ENCODE measurements at places on chromosomes 12 and 14. TPM values are rescaled to one million over a fixed set of nuclear protein-coding genes. Genes with fewer than 3 reads are reported as not detected.

DNA sequence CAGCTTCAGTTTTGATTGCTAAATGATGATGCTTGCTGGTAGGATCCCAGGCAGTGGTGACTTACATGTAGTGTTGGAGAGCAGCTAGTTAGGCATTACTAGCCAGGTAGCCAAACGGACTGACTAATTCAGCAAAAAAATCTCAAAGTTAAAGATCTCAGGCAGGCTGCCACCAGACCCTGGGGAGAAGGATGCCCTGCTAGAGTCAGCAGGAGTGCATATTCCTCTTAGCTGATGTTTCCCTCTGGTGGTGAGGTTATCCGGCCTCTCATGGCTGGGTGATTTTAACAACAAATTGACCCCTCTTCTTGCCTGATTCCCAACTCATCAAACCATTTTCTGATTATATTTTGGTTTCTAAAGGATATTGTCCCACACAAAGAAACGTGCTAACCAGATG, 2.8 kb downstream of the EFS start:
- H3K4me3 ChIP-seq = no peak overlapping the region
- DNase-seq = no peak
- H3K36me3 ChIP-seq = peaks cover 11% of the 10 kb centered on the region
- no peak overlapping the region for H3K27ac ChIP-seq
- peaks cover 28% of the 10 kb centered on the region for H3K4me1 ChIP-seq
- H3K27me3 ChIP-seq = no peaks in the 10 kb centered on the region

DNA sequence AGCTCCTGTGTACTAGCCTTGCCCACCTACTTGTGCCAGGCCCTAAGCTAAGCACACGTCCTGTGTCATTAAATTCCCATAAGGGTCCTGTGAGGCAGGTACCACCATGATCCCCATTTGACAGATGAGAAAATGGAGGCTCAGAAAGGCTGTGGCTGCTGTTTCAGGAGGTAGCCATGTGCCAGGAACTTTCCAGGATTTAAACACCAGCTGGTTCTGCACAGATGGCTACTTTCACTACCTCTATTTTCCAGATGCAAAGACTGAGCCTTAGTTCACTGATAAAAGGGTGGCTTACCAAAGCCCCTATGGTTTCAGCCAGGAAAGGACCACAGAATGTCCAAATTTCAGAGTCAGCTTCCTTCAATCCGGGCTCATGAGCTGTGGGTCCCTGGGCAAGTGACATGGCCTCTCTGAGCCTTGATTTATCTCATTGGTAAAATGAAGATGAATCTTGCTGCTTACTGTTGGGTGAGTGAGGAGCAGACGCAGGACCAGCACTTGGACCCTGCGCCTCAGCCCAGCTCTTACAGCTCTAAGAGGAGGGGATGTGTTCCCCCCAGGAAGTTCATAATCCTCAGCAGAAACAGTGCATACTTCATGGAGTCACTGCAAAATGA, 23.5 kb downstream of the CMKLR1 start:
- peaks cover 48% of the 10 kb centered on the region for H3K4me1 ChIP-seq
- peak; percentile 11 for DNase-seq
- H3K4me3 ChIP-seq = no peak overlapping the region
- H3K27ac ChIP-seq = no peak overlapping the region
- H3K27me3 ChIP-seq = no peaks in the 10 kb centered on the region

DNA sequence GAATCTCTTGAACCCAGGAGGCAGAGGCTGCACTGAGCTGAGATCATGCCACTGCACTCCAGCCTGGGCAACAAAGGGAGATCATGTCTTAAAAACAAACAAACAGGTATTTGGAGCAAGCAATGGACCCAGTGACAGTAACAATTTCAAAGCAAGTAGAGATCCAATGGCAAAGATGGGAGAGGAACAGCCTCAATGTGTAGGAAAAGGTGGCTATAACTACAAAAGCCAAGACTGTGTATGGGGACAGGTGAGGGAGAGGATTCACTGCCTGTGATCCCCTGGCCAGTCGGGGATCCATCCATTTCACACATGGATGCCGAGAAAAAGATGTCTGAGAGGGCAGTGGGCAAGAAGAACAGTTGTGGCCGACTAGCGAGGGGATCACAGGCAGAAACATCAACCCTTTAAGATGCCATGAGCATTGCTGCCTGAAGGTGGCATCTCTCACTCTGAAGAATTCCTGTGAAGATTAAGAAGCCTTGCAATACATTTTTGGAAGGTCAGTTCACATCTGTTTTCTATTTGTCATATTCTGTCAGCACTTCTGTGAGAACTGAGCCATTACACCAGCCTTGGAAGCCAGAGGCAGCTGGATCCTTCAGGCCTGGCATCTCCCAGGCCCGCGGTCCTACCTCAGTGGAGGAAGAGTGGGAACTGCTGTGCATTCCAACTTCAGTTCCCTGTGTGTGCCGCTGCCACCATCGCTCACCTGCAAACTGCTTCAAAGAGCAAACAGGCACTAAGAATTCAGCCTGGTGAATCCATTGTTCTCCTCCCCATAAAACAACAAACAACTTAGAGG, 54.5 kb upstream of the FRS2 start:
- H3K27me3 ChIP-seq = no peaks in the 10 kb centered on the region
- peaks cover 40% of the 10 kb centered on the region for H3K4me1 ChIP-seq
- DNase-seq = no peak
- H3K4me3 ChIP-seq = no peak overlapping the region
- peak overlapping the region; percentile 96 for H3K27ac ChIP-seq

GRCh38 chr12:116384691-116385485, 107.4 kb upstream of the MED13L start:
- peaks cover 69% of the 10 kb centered on the region for H3K4me1 ChIP-seq
- H3K36me3 ChIP-seq = no peaks in the 10 kb centered on the region
- H3K4me3 ChIP-seq = no peak overlapping the region

DNA sequence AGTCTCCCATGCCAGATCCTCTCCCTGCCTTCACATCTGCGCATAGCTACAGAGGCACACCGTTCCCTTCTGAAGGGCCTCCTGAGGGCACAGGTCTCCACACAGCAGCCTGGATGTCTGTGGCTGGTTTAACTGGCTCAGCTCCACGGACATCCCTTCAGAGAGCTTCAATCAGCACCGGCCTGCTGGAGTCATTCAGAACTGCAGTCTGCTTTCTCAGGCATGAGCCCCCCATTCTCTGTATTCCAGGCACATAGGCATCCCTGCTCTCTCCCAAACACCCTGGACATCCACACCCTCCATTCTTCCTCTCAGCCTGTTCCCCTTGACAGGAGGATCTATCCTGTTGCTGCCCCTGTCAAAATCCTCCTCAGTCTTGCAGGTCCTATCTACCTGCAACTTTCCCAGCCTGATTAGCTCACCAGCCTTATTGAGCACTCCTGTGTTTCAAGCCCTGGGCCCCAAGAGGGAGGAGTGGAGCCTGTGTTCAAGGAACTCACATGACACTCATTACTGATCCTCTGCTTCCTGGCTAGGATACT, 2.9 kb upstream of the DHRS2 start:
- DNase-seq = no peak
- no peak overlapping the region for H3K27ac ChIP-seq
- no peaks in the 10 kb centered on the region for H3K36me3 ChIP-seq
- H3K4me3 ChIP-seq = no peak overlapping the region

- no peak for DNase-seq
- no peak overlapping the region for H3K27ac ChIP-seq
- no peaks in the 10 kb centered on the region for H3K4me1 ChIP-seq
- H3K27me3 ChIP-seq = peaks cover 7% of the 10 kb centered on the region
- no peaks in the 10 kb centered on the region for H3K36me3 ChIP-seq
These were observed 318.7 kb downstream of the LRFN5 start for GRCh38 chr14:41925409-41925808.

DNA sequence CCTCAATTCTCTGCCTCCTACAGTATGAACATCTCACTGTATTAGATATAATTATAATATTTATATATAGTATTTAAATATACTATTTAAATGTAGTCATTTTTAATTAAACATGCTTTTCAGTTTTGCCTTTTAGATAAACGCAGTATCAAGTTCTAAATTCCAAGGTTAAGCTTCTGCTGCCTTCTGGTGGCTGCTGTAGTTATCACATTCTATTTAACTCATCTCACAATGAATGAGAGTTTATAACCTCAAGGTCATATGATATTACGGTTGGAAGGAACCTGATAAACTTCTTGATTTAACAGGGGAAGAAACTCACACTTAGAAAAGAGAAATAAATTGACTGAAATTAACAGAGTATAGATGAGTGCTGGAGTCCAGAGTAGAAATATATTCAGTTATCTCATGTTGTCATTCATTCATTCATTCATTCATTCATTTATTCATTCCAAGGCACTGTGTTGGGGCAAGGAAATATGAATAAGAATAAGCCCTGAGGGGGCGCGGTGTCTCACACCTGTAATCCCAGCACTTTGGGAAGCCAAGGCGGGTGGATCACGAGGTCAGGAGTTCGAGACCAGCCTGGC, 31.9 kb downstream of the GUCY2C start:
- H3K4me1 ChIP-seq = no peaks in the 10 kb centered on the region
- H3K27ac ChIP-seq = no peak overlapping the region
- no peak overlapping the region for H3K4me3 ChIP-seq

PRH2 gene
- total RNA-seq = not detected

RAPGEF3 gene
- 1.3 TPM for total RNA-seq

SMCO3 gene
- 0.15 TPM for total RNA-seq

HOTAIR gene
- total RNA-seq = not detected
